ENCODE measurements at places on chromosomes 13 and 19. TPM values are rescaled to one million over a fixed set of nuclear protein-coding genes. Genes with fewer than 3 reads are reported as not detected.

DNA sequence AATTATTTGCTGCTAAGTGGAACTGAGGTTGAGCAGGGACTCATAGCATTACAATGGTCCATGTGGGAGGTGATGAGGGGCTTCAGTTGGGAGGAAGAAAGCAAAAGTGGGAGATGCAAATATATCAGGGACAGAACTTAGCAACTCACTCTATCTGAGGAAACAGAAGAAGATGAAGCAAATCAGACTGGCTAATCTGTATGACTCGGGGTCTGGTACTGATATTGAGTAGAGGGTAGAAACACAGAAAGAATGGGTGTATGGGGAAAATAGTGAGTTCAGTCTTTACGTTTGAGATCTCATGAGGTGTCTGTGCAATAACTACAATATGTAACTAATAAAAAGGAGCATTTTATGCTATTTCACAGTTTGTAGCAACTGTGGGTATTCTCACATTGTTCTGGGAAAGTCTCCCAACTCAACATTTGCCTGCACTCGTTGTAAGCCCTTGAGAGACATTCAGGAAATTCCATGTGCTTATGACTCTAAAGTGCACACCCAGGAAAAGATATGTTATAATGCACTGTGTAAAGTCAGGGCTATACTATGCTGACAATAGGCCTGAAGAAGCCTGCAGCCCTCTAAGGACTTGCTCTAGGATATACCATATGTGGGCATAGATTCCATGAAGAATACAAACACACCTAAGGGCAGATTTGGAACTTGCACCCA is 183.5 kb downstream of the SPRY2 start:
- DNase-seq: no peak

- DNase-seq: no peak
These were observed 747.7 kb downstream of the PCDH17 start for GRCh38 chr13:58379221-58379620.

DNA sequence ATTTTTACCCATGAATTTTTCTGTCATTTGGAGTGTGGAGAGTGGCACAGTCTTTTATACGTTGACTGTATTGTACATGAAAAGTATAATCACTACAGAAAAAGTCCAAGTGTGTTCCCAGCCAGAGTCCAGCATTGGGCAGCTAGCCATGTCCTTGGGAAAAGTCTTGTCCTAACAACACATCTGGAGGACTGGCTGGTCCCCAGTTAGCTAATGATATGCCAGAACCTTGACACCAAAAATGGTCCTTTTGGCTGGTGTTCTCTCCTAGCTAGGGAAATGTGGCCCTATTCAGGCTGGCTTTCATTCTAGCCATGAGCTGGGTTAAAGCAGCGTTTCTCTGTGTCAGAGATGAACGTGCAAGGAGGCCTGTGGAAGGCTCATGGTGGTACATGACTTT is 98.9 kb downstream of the ESD start:
- peak; percentile 33 for DNase-seq

GRCh38 chr19:1880611-1881392 is 4.5 kb downstream of the ABHD17A start:
- no peak for DNase-seq

The HIF3A gene
- 52.0 TPM for total RNA-seq
